CD4-positive, CD25-positive, alpha-beta regulatory T cell (primary cell): ENCODE measurements at places on chromosomes 4 and X. TPM values are rescaled to one million over a fixed set of nuclear protein-coding genes. Genes with fewer than 3 reads are reported as not detected.

The SMARCA5 gene
- 28.3 TPM for polyA plus RNA-seq

The CTAG1A gene
- polyA plus RNA-seq, result not detected

The TMEM31 gene
- 1.0 TPM for polyA plus RNA-seq

The PDS5A gene
- 32.5 TPM for polyA plus RNA-seq

The BEX5 gene
- polyA plus RNA-seq, result 4.4 TPM

The ARHGEF38 gene
- polyA plus RNA-seq, result not detected

The STAP1 gene
- polyA plus RNA-seq, result 1.8 TPM

The ARHGEF6 gene
- 88.3 TPM for polyA plus RNA-seq

The DCAF8L2 gene
- polyA plus RNA-seq, result not detected

The MAGEE2 gene
- polyA plus RNA-seq, result not detected

The SERTM2 gene
- polyA plus RNA-seq, result not detected

The FAM193A gene
- 1.6 TPM for polyA plus RNA-seq

The FANCB gene
- polyA plus RNA-seq, result 2.0 TPM

The COL4A6 gene
- not detected for polyA plus RNA-seq

GRCh38 chr4:163790231-163790630, 295.7 kb downstream of the TMA16 start:
- no peak for DNase-seq

- DNase-seq, result no peak
These were observed 1272.7 kb downstream of the C4orf33 start for GRCh38 chr4:130368668-130369067.

GRCh38 chr4:57098415-57098814, 11.8 kb downstream of the IGFBP7 start:
- no peak for DNase-seq

- DNase-seq, result no peak
These were observed 60.0 kb downstream of the SLC9B1 start for GRCh38 chr4:102959496-102959895.

DNA sequence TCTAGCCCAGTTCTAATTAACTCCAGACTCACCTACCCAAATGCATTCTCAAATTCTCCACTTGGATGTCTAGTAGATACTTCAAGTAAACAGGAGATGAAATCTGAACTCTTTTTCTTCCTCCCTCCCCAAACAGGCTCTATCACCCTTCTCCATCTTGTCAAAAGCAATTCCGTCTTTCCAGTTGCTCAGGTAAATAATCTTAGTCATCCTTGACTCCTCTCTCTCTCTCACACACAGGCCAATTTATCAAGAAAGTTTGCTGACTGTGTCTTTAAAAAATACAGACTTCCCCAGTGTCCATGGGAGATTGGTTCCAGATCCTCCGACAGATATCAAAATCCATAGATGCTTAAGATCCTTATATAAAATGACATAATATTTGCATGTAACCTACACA, 12.9 kb downstream of the TXK start:
- no peak for DNase-seq

DNA sequence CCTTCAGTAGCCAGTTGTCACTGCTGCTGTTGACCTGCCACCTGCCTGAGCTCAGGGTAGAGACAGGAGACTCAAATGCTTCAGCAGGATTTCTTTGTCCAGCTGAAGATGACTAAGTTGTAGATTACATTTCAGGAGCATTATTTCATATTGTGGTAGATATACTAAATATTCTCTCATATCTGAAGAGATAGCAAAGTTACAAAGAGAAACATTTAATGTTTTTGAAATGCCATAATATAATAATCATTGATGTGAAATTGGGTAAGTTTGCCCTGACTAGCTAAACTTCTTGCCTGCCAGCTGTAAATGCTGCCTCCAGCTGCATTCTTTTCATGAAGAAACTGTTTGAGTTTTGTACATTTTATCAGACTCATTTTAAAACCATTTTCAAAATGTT, 247.6 kb upstream of the CNKSR2 start:
- no peak for DNase-seq

DNA sequence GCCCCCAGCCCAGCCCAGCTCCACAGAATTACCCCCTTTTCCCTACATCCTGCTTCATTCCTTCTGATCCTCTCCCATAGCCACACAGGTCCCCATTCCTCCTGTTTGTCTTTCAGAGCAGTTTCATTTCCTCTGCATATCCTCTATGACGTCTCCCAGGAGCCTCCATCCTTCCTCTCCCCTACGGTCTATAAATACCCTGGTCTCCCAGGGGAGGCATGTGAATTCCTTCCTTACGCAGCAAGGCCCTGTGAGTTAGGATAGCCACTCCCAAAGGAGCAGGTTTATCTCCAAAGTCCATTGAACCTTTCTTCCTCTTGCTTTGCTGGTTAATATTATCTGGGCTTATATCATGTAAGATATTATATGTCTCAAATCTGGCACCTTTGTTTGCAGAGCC, 8.4 kb upstream of the APLN start:
- DNase-seq, result no peak

- no peak for DNase-seq
These were observed at the start of gene CXCL9 for GRCh38 chr4:76007089-76007862. Gene CXCL9, minus strand, starts transcription at chr4:76007509. Its CDS starts 60 bp downstream, at chr4:76007449.

GRCh38 chr4:38073596-38074234, 113.5 kb downstream of the PTTG2 start:
- DNase-seq, result no peak

DNA sequence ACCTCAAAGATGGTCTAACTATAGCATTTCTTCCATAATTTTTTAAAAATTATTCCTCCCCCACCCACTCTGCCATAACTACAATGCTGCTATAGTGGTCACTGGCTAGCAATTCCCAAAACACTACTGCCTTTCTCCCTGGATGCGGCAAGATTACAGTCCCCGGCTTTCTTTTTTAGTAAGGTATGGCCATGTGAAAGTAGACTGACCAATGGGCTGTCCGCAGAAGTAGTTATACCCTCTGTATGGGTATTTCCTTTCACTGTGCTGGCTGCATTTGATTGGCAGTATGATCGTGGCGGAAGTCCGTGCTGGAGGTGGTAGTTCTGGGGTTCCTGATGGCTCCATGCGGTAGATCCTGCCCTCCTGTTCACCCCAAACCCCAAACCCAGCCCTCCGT, 166.0 kb downstream of the FBXO8 start:
- no peak for DNase-seq

- no peak for DNase-seq
These were observed 106.8 kb upstream of the VAMP7 start for GRCh38 chrX:155774387-155774786.

GRCh38 chr4:44914223-44914622, 187.9 kb upstream of the GNPDA2 start:
- DNase-seq, result no peak

- no peak for DNase-seq
These were observed at the start of gene PABPC4L for GRCh38 chr4:134201216-134202161. Gene PABPC4L, minus strand, starts transcription at chr4:134201789. Its CDS starts 770 bp downstream, at chr4:134201019.

GRCh38 chrX:32533848-32534247, 677.5 kb downstream of the DMD start:
- no peak for DNase-seq

- DNase-seq, result no peak
These were observed 127.3 kb downstream of the CBR4 start for GRCh38 chr4:168882650-168883233.

DNA sequence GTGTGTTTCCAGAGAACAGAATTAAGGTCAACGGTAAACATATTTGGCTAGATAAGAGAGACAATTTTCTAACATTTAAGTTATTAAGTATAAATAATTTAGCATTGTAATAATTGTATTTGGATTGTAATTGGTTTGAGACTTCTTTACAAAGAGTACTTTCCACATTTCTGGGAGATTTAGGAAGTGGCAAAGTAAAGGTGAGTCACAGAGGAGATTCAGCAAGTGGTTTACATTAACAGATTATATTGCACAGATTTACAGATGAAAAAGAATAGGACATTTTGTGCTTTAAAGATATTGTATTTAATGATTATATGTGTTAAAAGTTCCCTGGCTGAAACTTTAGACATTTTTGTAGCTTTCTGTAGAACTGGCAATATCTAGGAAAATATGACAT, 584.4 kb upstream of the AADAT start:
- DNase-seq, result no peak

DNA sequence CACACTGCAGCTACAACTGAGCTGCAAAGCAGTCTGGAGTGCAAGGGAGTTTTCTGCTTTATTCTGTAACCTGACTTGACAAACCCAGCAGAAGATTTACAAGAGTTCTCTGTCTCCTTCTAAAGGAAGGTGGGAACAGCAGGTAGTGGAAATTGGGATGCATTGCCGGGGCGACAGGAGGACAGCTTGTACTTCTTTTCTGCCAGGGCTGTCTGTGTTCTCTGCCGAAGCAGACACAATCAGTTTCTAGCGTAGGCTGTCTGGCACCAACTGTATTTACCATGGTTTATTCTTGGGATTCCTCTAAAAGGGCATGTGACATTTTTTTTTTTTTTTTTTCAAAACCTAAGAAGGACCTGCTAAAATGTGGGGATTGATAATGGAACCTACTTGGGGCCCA, 190.8 kb upstream of the GK2 start:
- DNase-seq, result no peak

GRCh38 chr4:74109116-74109869, 10.3 kb upstream of the CXCL2 start:
- DNase-seq, result no peak

GRCh38 chrX:118779581-118779980, 44.0 kb upstream of the ZCCHC12 start:
- DNase-seq, result no peak

DNA sequence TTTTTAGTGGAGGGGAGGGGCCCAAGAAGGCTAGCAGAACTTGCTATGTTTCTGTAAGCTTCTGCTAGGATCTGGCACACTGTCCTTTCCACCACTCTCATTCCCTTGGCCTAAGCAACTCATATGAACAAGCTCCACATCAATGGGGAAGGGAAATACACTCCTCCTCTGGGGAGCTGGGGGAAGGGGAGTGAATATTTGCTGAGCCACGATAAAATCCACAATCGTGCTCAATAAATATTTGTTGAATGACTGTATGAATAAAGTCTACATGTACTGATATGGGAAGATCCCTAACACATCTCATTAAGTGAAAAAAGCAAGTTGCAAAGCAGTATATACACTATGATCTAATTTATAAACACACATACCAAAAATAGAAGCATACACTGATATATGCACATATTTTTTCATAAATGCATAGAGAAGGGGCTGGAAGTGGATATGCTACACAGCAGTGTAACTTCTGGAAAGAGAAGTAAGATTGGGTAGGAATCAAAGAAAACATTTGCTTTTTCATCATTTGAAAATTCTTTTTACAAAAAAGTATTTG, 95.8 kb upstream of the EFHC2 start:
- DNase-seq, result no peak
